ENCODE measurements at places on chromosomes 5 and 9. TPM values are rescaled to one million over a fixed set of nuclear protein-coding genes. Genes with fewer than 3 reads are reported as not detected.
A peak's percentile ranks its signal among the peaks of the same experiment; 100 is the strongest.

DNA sequence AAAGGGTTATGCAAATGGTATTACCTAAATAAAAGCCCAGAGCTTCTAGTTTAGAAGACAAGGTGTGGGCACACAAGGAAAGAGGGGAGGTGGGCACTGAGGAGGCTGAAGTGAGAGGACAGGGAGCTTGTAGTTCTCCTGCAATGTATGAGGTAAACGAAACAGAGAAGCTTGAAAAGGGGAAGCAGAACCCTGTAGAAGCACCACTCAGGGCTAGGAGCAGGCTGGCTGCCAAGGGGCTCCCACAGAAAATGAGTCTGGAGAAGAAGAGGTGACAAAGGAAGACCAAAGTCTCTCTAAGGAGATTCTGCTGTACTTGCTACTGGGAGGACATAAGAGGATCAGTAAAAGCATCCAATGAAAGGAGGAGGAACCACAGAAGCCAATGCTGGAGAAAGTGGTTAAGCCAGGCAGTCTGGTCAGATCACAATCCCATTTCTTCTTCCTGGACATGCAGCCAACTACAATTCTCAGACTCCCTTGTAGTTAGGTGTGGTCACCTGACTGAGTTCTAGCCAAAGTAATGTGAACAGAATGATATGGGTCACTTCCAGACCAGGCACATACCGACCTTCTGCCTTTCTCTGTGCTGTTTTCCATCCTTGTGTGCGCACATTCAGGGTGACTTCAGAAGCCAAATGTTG is 174.5 kb upstream of the MAP3K1 start:
- ATAC-seq = peak; percentile 88

- no peak for ATAC-seq
Measured at GRCh38 chr5:78514427-78515330, 133.9 kb downstream of the LHFPL2 start.

- no peak for ATAC-seq
Measured at GRCh38 chr5:28328681-28329080, 1290.3 kb upstream of the CDH9 start.

- ATAC-seq = no peak
Measured at GRCh38 chr5:137091472-137091871, 407.7 kb downstream of the SPOCK1 start.

DNA sequence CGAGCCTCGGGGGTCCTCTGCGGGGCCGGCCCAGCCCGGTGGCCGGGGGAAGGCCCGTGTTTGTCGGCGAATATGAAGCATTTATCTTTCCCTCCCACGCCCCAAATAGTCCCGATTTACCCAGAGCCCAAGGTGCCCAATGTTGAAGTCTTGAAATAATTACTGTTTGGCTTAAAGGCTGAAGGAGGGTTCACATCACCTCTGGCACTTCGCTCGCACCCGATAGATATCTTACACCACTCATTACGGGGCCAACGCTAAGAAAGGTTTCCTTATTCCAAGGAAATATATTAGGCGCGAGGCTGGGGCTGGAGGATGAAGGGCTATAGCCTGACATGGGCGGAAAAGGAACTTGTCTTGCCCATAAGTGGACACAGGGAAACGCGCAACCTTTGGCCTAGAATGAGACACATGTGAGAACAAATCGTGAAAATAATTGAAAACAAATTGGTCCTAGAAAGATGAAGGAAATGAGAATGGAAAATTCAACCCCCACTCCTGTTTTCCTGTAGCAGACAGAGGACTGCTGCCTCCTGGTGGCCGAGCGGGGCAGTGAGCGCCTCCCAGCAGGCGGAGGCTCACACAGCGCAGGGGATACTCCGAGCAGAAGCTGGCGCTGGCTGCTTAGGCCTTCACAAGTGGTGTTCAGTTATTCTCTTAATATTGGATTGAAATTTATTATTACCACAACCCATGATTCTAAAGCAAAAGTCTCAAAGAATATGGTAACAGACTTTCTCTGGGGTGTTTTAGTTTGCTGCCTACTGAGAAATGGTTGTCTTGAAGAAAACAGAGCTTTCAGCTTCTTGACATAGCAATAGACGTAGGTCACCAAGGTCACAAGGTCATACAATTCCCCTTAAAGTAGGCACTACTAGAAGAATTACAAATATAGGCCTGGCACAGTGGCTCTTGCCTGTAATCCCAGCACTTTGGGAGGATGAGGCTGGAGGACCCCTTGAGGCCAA is 7.9 kb downstream of the CCL21 start:
- peak; percentile 90 for ATAC-seq

GRCh38 chr5:154949781-154950180 is 8.9 kb downstream of the MRPL22 start:
- no peak for ATAC-seq

- no peak for ATAC-seq
Measured at GRCh38 chr5:3191585-3191984, 404.0 kb upstream of the IRX1 start.

GRCh38 chr5:174614500-174615135 is 109.8 kb upstream of the MSX2 start:
- ATAC-seq = peak; percentile 54

GRCh38 chr5:54329731-54330709 is 19.6 kb upstream of the ARL15 start:
- no peak for ATAC-seq

- ATAC-seq = no peak
Measured at GRCh38 chr5:176446884-176447590, 1.1 kb upstream of the FAF2 start.

The CER1 gene
- total RNA-seq = not detected

The PCDHA1 gene
- not detected for total RNA-seq
